Adrenal gland (tissue), 19 donors: ENCODE measurements at places on chromosomes 6 and 20. TPM values are rescaled to one million over a fixed set of nuclear protein-coding genes. Genes with fewer than 3 reads are reported as not detected.

SIRPB1 gene
- total RNA-seq = 8.4 TPM

C6orf120 gene
- 22.5 TPM for total RNA-seq

FOXA2 gene
- not detected for total RNA-seq

BPIFB1 gene
- not detected for total RNA-seq

RIPOR2 gene
- total RNA-seq = 2.3 TPM

MEA1 gene
- total RNA-seq = 57.4 TPM

OR2B6 gene
- total RNA-seq = not detected

FNDC1 gene
- 0.85 TPM for total RNA-seq

COL11A2 gene
- 0.14 TPM for total RNA-seq

MYLK2 gene
- total RNA-seq = not detected

ISM1 gene
- 2.2 TPM for total RNA-seq

GRCh38 chr6:84728602-84729001 is 35.8 kb downstream of the TBX18 start:
- DNase-seq = no peak
- no peaks in the 10 kb centered on the region for H3K27me3 ChIP-seq
- no peaks in the 10 kb centered on the region for H3K36me3 ChIP-seq
- H3K4me3 ChIP-seq = no peak overlapping the region
- H3K27ac ChIP-seq = no peak overlapping the region

GRCh38 chr20:31712564-31713311 is 9.9 kb downstream of the BCL2L1 start:
- no peak overlapping the region for H3K4me3 ChIP-seq
- peak; percentile 95 for DNase-seq
- H3K36me3 ChIP-seq = no peaks in the 10 kb centered on the region
- H3K27me3 ChIP-seq = no peaks in the 10 kb centered on the region

DNA sequence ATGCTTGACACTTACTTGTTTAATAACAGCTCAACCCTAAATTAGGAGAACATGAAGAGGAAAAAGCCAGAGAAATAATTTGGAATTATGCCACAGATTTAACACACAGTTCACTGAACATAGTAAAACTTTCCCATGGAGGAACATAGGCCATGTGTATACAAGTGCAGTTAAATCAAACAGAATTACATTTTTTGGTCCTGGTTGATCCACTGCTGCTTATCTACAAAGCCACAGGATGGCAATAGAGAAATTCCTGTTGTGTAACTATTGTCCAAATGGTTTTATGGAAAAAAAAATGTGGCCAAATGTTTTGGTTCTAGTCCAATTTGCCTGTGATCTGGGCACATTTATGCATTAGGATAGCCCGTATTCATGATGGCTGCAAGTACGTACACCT is 136.8 kb downstream of the ALDH8A1 start:
- H3K27ac ChIP-seq = no peak overlapping the region
- DNase-seq = no peak
- no peaks in the 10 kb centered on the region for H3K27me3 ChIP-seq
- H3K4me3 ChIP-seq = no peak overlapping the region
- no peaks in the 10 kb centered on the region for H3K36me3 ChIP-seq

DNA sequence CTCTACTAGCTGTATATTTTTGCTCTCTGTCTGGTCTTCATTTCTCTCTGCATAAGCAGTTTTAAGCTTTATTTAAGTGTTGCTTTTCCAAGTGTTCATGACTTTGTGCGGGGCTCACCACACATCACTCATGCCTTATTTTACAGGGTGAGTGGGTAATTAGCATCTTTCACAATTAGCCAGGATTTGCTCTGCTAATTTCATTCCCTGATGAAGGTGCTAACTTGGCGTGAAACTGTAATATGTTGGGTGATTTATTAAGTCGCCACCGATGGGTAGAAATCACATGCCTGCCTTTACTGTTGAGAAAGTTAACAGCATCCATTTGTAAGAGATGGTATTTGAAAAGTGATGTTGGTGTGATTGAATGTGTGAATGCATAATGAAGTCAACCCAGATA is 44.7 kb downstream of the DEFB114 start:
- no peaks in the 10 kb centered on the region for H3K4me1 ChIP-seq

- DNase-seq = peak; percentile 57
- H3K4me1 ChIP-seq = peaks cover 11% of the 10 kb centered on the region
- H3K27me3 ChIP-seq = no peaks in the 10 kb centered on the region
- no peak overlapping the region for H3K4me3 ChIP-seq
- H3K27ac ChIP-seq = no peak overlapping the region
These were observed 89.8 kb upstream of the PRSS16 start for GRCh38 chr6:27157459-27158315.

- no peak overlapping the region for H3K4me3 ChIP-seq
- H3K36me3 ChIP-seq = no peaks in the 10 kb centered on the region
- H3K27ac ChIP-seq = no peak overlapping the region
- H3K4me1 ChIP-seq = no peaks in the 10 kb centered on the region
These were observed 24.6 kb upstream of the ZBTB24 start for GRCh38 chr6:109507490-109508072.

GRCh38 chr20:51211191-51211590 is 188.3 kb upstream of the KCNG1 start:
- H3K27ac ChIP-seq = no peak overlapping the region
- no peaks in the 10 kb centered on the region for H3K36me3 ChIP-seq
- no peak overlapping the region for H3K4me3 ChIP-seq
- H3K4me1 ChIP-seq = no peaks in the 10 kb centered on the region
- H3K27me3 ChIP-seq = peaks cover 17% of the 10 kb centered on the region

DNA sequence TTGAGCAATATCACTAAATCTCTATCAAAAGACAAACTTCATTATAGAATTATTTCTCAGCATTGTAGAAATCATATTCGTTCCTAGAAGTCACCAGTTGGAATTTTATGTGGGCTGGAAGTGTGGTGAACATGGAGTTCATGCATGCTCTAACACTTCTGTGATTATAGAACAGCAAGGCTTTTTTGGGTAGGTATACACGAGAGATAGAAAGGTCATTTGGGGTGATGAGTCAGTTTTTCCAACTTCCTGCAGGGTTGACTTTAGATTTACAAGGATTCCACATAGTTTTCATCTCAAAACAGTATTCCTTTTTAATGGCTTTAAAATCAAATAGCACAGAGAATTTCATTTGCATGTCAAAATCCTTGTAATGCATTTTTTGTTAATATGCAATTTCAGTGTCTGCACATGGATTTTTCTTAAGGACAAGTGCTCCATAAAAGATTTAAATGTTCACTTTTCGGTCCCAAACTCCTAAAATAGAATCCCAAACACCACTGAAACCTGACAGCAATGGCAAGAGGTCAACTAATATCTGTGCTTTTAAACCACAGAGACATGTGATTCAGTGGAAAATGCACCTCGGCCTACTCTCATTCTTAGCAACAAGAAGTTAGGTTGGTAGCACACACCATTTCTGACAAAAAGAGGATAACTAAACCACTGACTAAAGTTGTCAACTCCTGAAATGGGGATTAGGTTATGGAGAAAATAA is 211.0 kb downstream of the MOXD1 start:
- no peak for DNase-seq
- no peaks in the 10 kb centered on the region for H3K36me3 ChIP-seq
- H3K27ac ChIP-seq = no peak overlapping the region
- no peaks in the 10 kb centered on the region for H3K27me3 ChIP-seq
- no peak overlapping the region for H3K4me3 ChIP-seq
- no peaks in the 10 kb centered on the region for H3K4me1 ChIP-seq

DNA sequence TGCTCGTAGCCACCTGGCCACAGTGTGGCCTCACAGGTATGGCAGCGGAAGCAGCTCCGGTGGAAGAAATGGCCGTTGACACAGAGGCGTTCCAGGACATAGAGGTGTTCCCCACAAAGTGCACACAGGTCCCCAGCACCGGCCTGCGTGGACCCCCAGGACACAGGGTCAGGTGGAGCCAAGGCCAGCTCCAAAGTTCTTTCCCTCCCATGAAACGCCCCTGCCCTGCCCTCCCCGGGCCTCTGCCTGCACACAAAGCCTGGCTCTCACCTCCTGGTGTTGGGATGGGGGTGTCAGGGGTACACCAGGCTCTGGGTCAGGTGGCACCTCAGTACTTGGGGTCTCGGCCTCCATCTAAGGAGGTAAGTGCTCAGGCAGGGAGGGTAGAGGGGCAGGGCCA is 6.6 kb downstream of the SMPD2 start:
- H3K27ac ChIP-seq = no peak overlapping the region
- no peak for DNase-seq
- no peaks in the 10 kb centered on the region for H3K4me1 ChIP-seq

- no peak overlapping the region for H3K4me3 ChIP-seq
- no peaks in the 10 kb centered on the region for H3K36me3 ChIP-seq
- no peaks in the 10 kb centered on the region for H3K27me3 ChIP-seq
- H3K4me1 ChIP-seq = no peaks in the 10 kb centered on the region
- H3K27ac ChIP-seq = peak overlapping the region; percentile 11
- DNase-seq = no peak
These were observed 2.3 kb upstream of the PHACTR2 start for GRCh38 chr6:143675382-143675900.

DNA sequence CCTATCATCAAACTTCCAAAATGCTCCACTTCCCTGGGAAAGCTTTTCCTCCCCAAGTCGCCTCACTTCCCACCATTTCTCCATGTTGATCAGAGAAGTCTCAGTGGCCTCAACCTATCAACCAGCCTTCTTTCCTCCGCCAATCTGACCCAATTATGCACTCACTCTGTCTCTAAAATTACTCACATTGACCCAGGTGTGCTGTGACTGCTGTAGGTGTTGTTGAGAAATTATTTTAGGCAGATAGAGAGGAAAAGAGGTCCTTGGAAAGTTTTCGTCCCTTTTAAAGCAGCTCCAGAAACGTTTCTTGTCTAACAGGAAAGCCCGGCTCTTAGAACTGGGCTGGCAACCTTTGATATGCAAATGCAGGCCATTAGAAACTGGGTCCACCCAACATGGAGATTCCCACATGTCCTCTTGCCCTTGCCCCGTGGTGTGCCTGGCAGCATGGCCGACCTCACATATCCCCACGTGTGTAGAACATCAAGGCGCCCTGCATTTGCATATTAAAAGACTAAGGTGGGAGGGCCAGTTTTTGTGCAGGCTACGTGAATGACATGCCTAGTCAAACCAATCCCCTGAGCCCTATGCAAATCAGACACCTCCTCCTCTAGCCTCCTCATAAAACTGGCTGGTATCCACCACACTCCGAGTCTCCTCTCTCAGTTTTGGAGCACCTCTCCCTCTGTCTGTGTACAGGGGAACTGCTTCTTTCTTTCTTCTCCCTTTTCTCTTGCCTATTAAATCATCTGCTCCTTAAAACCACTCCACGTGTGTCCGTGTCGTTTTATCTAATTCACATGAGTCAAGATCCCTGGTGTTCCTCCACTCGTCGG is 12.9 kb downstream of the IPCEF1 start:
- no peaks in the 10 kb centered on the region for H3K27me3 ChIP-seq
- no peak overlapping the region for H3K4me3 ChIP-seq
- no peak for DNase-seq
- H3K4me1 ChIP-seq = no peaks in the 10 kb centered on the region

GRCh38 chr6:3355358-3356055 is 96.8 kb downstream of the PSMG4 start:
- peak; percentile 75 for DNase-seq
- H3K4me3 ChIP-seq = peak overlapping the region; percentile 46
- peak overlapping the region; percentile 89 for H3K27ac ChIP-seq
- H3K27me3 ChIP-seq = no peaks in the 10 kb centered on the region
- H3K36me3 ChIP-seq = no peaks in the 10 kb centered on the region

GRCh38 chr20:24964506-24964840 is 15.4 kb downstream of the CST7 start:
- DNase-seq = no peak
- peaks cover 83% of the 10 kb centered on the region for H3K36me3 ChIP-seq
- H3K4me1 ChIP-seq = no peaks in the 10 kb centered on the region
- H3K27me3 ChIP-seq = no peaks in the 10 kb centered on the region
- H3K4me3 ChIP-seq = no peak overlapping the region
